ENCODE measurements at places on chromosomes 5 and 9. TPM values are rescaled to one million over a fixed set of nuclear protein-coding genes. Genes with fewer than 3 reads are reported as not detected.

INSL6 gene
- not detected for total RNA-seq

DNA sequence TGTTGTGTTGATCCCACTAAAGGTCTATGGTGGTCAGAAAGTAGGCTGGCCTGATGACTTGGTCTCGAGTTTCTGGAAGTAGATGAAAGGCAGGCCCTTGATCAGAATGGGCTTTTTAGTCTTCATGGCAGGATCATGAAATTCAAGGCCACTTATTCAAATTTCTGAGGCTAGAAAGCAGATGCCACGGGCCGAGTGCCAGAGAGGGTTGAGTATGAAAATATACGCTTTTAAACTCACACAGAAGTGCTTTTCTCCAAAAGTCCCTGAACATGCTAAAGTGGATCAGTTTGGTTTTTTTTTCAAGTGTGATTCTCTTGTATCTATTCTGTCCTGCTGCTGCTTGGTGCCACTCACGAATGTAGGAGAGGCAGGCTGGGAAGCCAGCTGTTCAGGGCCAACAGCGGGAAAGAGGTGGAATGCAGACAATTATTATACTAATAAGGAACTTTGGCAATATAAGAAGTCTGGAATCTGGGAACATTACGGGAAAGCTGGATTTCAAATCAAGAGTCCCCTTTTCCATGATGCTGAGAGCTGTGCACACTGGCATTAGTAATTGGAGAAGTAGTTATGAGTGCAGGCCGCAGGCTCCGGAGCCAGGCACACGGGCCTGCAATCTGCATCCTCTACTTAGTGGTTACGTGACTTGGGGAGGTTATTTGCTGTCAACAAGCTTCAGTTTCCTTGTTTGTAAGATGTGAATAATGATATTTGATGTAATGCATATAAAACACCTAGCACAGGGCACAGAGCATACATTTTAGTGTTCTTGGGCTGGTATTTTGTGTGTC, 95.8 kb downstream of the LMNB1 start:
- no peak for DNase-seq

- no peak for DNase-seq
Measured at GRCh38 chr9:129145316-129145715, 32.7 kb downstream of the IER5L start.

PCDHGA9 gene
- not detected for total RNA-seq

- no peak for DNase-seq
Measured at GRCh38 chr5:64570395-64570996, 64.7 kb downstream of the RGS7BP start.

PPP2R2B gene
- 0.19 TPM for total RNA-seq

DNA sequence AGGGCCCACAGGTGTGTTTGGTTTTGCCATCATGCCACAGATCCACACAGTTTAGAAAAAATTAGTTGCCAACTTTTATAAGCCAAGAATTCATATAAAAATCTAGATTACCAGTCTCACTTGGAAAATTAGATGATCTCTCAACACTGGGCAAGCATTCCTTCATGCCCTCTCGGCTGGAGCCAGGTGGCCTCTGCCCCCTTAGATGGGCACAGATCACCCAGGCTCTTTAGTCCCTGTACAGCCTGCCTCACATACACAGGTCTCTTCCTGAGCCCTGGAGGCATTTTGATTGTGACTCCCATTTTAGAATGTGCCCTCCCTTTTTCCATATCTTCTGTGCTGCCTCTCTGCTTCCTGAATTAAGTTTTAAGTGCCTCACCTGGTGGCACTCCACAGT, 20.0 kb downstream of the ACO1 start:
- no peak for DNase-seq

DNA sequence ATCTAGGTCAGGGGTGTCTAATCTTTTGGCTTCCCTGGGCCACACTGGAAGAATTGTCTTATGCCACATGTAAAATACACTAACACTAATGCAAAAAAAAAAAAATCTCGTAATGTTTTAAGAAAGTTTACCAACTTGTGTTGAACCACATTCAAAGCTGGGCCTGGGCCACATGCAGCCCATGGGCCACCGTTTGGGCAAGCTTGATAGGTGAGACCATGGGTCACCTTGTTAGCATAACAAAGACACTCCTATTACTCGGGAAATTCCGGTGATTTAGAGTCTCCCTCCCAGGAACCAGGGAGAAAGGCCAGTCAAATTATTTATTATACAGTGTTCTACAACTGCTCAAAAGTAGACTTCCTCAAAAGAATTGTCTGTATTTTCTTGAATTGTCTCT, 12.7 kb downstream of the RECK start:
- no peak for DNase-seq

PRSS3 gene
- total RNA-seq, result not detected

- no peak for DNase-seq
Measured at GRCh38 chr9:133850161-133850560, 112.0 kb upstream of the SARDH start.

GRCh38 chr5:174176511-174176910, 131.0 kb downstream of the NSG2 start:
- DNase-seq, result no peak

GRCh38 chr9:123834218-123834888, 95.6 kb downstream of the DENND1A start:
- no peak for DNase-seq

GRCh38 chr5:13771011-13771571, 173.4 kb downstream of the DNAH5 start:
- no peak for DNase-seq

SYK gene
- total RNA-seq, result 0.48 TPM

Data from activated naive CD8-positive, alpha-beta T cell treated with anti-CD3 and anti-CD28 coated beads for 36 hours (primary cell).